ENCODE measurements at places on chromosomes 1 and 21. TPM values are rescaled to one million over a fixed set of nuclear protein-coding genes. Genes with fewer than 3 reads are reported as not detected.
A peak's percentile ranks its signal among the peaks of the same experiment; 100 is the strongest.

HUNK gene
- not detected for total RNA-seq

ATP1A4 gene
- not detected for total RNA-seq

S100A5 gene
- total RNA-seq, result 4.4 TPM

OR2T33 gene
- total RNA-seq, result not detected

NKAIN1 gene
- total RNA-seq, result not detected

BCAR3 gene
- total RNA-seq, result 3.1 TPM

STIL gene
- 32.2 TPM for total RNA-seq

AK4 gene
- total RNA-seq, result 14.9 TPM

LMX1A gene
- not detected for total RNA-seq

IVL gene
- total RNA-seq, result not detected

LGR6 gene
- 0.69 TPM for total RNA-seq

GRCh38 chr1:173266841-173267240, 59.7 kb upstream of the TNFSF4 start:
- DNase-seq, result no peak

- no peak for DNase-seq
Observed at GRCh38 chr1:13916530-13916929, 216.5 kb downstream of the PRDM2 start.

- no peak for DNase-seq
Observed at GRCh38 chr1:30971496-30971895, 62.9 kb upstream of the SDC3 start.

- DNase-seq, result no peak
Observed at GRCh38 chr1:200909757-200910239, 15.1 kb downstream of the INAVA start.

- no peak for DNase-seq
Observed at GRCh38 chr1:225824533-225824941, 14.6 kb downstream of the EPHX1 start.

DNA sequence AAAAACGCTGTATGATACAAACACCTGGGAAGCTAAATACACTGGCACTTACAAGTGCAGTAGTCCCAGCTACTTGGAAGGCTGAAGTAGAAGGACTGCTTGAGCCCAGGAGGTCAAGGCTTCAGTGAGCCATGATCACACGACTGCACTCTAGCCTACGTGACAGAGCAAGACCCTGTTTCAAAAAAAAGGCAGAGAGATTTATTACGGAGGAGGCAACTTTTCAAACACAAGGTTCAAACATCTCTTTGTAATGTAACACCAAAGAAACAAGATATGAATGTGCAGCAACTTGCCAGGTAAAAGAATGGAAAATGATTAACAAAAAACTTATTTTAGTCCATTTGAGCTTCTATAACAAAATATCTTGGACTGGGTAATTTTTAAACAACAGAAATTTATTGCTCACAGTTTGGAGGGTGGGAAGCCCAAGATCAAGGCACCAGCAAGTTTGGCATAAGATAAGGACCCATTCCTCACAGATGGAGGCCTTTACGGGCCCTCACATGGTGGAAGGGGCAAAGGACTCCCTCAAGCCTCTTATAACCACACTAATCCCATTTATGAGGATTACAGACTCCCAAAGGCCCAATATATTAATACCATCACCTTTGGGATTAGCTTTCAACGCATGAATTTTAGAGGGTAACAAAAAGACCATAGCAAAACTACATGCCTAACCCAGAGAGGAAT, 73.3 kb downstream of the EVI5 start:
- DNase-seq, result no peak

- DNase-seq, result no peak
Observed at GRCh38 chr1:18300376-18300775, 180.4 kb upstream of the KLHDC7A start.

- DNase-seq, result no peak
Observed at GRCh38 chr1:20665726-20666125, 4.6 kb upstream of the DDOST start.

DNA sequence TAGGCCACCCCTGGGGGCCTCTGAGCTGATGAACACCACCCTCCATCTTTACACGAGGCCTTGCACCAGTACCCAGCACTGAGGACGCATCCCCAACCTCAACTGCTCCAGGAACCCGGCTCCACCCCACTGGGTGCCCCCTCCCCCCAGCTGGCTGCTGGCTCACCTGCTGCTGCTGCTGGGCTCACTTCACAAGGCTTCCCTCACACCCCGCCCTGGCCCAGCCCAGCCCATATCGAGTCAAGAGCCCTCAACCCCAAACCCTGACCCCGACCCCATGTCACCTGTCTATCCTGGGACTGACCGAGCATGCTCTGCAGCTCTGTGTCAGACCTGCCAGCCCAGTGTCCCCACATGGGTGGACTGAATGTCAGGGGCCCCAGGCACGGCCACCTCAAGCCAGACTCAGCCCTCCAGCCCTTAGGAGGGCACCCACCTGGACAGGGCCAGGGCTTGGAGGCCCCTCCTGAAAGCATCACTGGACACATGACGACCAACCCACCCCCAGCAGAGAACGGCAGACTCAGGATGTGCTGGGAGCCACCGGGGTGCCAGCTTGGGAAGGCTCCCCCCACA, 21.4 kb downstream of the WNT9A start:
- DNase-seq, result no peak

DNA sequence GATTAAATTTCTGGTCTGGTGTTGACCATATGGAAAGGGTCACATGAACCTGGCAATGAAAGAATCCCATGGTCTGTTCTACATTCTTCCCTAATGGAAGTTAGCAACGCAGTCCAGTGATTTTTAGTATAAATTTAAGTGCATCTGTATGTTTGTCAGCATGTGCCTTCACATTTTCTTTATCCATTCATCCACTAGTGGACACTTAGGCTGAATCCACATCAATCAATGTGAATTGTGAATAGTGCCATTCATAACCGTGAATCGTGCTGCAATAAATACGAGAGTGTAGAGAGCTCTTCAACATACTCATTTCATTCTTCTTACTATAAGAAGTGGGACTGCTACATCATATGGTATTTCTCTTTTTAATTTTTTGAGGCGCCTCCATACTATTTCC, 12.7 kb upstream of the IFI16 start:
- DNase-seq, result no peak

DNA sequence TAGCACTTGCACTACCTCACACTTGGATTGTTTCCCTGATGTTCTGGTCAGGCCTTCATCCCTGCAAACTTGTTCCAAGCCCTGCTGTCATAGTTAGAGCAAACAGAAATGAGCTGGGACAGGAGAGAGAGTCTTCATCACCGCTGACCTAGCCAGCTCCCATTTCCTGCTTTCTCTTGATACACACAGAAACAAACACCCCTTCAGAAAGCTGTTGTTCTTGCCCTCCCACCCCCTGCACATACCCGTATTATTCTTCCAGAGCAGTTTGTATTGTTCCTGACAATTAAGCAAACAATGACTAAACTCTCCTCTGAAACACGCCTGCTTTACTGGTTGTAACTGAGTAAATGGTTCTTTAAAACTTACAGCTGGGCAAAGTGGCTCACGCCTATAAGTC, 2.9 kb upstream of the SYT2 start:
- DNase-seq, result no peak

DNA sequence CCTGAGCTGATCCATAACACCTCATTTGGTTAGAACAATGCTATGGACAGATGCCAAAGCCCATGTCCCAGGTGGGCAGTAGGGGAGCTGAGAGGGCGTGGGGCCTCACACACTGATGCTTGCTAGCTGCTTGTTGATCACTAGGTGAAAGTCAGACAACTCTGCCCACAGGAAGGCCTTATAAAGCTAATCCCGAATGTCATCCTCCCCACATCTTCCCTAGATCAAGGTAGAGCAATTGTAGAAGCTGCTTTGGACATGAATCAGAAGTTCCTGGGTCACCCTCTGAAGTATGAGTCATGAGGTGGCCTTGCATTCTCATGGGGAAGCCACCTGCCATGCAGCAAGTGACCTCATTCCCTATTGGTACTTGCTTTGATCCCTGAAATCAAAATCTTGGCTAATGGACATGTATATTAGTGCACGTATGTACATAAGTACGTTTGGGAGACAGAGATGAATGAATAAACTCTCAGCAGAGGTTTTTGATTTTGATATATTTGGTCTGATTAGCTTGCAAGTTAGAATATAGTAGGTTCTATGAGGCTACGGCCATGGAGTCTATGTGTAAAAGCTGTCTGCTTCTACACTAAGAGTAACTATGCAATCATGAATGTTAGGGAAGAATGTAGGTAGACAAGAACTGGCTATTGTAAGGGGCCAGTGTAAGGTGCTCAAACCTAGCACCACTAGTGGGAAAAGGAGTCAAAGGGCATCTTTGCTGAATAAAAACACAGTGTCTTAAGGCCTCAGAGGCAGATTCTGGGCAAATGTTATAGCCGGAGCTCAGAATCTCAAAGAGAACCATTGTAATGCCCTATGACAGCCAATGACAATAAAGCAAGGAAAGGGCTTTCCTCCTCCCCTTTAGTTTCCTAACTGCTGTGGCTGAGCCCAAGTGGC, 52.6 kb downstream of the ABCA4 start:
- no peak for DNase-seq

GRCh38 chr1:39666772-39667171, 5.1 kb downstream of the NT5C1A start:
- DNase-seq, result peak; percentile 63

GRCh38 chr1:59180735-59181134, 116.2 kb upstream of the FGGY start:
- DNase-seq, result no peak

DNA sequence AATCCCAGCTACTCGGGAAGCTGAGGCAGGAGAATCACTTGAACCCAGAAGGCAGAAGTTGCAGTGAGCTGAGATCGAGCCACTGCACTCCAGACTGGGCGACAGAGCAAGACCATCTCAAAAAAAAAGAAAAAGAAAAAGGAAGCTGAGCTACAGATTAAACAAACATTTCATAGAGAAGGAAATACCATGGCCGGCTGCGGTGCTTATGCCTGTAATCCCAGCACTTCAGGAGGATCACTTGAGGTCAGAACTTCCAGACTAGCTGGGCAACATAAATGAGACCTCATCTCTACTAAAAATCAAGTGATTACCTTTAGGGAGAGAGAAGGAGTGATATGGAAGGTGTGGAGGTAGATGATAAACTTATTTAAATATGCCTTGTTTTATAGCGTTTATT, 14.0 kb upstream of the CFAP126 start:
- no peak for DNase-seq

- no peak for DNase-seq
Observed at GRCh38 chr1:175521249-175522040, 221.9 kb downstream of the TNR start.

DNA sequence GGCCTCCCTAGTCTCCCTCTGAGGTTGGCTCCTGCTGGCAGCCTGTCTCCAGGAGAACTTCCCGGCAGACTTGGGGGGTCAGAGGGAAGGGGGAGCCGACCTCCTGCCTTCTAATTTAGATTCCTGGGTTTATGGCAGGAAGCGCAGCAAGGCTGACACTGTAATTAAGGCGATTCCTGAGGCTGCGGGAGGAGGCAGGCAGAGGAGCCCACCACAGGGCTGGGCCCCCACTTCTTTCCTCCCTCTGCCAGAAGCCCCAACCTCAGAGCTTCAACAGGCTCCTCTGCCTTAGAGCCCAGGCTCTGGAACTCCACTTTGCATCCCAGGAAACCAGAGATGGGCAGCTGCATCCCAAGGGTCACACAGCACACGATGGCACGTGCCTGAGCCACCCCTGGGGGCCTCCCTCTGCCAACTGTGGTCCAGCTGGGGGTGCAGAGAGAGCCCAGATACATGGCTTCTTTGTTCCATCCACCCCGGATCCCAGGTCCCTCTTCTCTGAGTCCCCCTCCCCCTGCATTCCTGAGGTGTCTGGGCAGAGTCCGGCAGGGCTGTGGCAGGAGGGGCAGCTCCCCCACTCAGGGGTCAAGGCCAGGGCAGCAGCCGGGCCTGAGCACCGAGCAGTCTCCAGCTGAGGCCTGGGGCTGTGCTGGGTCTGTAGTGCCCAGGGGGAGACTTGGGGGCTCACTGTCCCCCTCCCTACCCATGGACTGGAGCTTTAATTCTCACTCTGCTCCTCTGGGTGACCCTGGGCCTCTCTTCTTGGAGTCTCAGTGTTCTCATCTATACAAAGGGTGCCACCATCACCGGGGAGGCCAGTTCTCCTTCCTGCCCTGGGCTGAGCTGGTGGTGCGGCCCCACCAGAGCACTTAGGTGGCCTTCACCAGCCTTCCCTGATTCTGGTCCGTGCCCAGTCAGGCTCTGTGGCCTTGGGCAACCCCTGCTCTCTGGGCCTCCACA, 39.4 kb upstream of the FAM131C start:
- no peak for DNase-seq

GRCh38 chr21:43886565-43886964, 21.5 kb downstream of the AGPAT3 start:
- DNase-seq, result no peak

- no peak for DNase-seq
Observed at GRCh38 chr1:192632188-192632587, 3.8 kb upstream of the RGS13 start.

Data from activated T-cell treated with anti-CD3 and anti-CD28 coated beads, Interleukin-2, amount 50 U/mL, for 72 hours (primary cell).